ENCODE measurements at places on chromosomes 5 and 9. TPM values are rescaled to one million over a fixed set of nuclear protein-coding genes. Genes with fewer than 3 reads are reported as not detected.

LMX1B gene
- not detected for total RNA-seq

BASP1 gene
- not detected for total RNA-seq

DNA sequence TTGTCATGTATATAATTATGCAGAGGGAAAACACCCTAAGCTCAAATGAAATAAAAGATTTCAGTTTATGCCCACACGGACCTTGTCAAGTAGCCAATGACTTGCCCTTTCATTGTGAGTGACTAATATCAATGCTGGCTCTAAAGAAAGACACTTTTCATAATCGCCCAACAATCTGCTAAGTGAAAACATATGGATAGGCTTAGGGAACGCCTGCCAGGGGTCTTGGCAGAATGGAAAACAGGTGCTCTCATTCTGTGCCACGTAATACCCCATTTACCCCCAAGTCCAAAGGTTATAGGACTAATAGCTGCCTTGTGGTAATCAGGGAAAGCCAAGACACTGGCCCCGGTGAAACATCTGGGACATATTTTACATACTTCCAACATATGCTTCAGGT, 157.7 kb downstream of the SLF1 start:
- no peaks in the 10 kb centered on the region for H3K27me3 ChIP-seq
- no peaks in the 10 kb centered on the region for H3K4me1 ChIP-seq
- no peak overlapping the region for H3K27ac ChIP-seq
- H3K36me3 ChIP-seq, result no peaks in the 10 kb centered on the region
- no peak for DNase-seq

DNA sequence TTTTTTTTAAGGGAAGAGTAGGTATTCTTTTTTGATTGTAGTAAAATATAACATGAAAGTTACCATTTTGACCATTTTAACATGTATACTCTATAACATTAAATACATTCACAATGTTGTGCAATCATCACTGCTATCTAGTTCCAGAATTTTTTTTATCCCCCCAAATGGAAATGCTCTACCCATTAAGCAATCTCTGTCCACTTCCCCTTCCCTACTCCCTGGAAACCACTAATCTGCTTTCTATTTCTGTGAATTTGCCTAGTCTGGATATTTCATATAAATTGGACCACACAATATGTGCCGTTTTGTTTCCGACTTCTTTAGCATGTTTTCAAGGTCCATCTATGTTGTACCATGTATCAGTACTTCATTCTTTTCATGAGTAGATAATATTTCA, 429.5 kb downstream of the TLE1 start:
- DNase-seq, result no peak
- no peak overlapping the region for H3K27ac ChIP-seq
- H3K4me1 ChIP-seq, result no peaks in the 10 kb centered on the region
- H3K4me3 ChIP-seq, result no peak overlapping the region

DNA sequence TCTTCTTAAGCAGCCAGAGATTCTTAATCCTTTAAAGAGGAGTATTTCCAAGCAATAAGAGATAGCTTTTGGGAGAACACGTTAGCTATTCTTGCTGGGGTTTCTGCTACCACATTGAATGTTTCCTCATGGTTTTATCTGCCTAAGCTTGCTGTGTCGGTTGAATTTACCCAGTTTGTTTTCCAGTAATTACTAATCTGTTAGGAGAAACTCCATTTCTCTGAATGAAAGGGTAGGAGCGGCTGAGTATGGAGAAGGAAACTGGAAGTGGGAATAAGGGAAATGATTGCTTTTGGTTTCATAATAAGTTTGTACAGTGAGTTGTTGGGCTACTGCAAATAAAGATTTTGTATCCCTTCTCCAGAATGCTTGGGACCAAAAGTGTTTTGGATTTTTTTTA, 1.2 kb downstream of the JAK2 start:
- no peaks in the 10 kb centered on the region for H3K27me3 ChIP-seq
- H3K4me3 ChIP-seq, result peak overlapping the region; percentile 96
- H3K36me3 ChIP-seq, result peaks cover 24% of the 10 kb centered on the region
- H3K27ac ChIP-seq, result peak overlapping the region; percentile 95
- no peak for DNase-seq

- no peak for DNase-seq
- H3K36me3 ChIP-seq, result no peaks in the 10 kb centered on the region
- no peak overlapping the region for H3K27ac ChIP-seq
- H3K27me3 ChIP-seq, result no peaks in the 10 kb centered on the region
These were observed 125.8 kb upstream of the CNTLN start for GRCh38 chr9:17009071-17009470.

DNA sequence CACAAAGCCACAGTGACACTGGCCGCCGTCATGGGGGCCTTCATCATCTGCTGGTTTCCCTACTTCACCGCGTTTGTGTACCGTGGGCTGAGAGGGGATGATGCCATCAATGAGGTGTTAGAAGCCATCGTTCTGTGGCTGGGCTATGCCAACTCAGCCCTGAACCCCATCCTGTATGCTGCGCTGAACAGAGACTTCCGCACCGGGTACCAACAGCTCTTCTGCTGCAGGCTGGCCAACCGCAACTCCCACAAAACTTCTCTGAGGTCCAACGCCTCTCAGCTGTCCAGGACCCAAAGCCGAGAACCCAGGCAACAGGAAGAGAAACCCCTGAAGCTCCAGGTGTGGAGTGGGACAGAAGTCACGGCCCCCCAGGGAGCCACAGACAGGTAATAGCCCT, 26.1 kb downstream of the HRH2 start:
- DNase-seq, result no peak
- peaks cover 74% of the 10 kb centered on the region for H3K27me3 ChIP-seq
- H3K27ac ChIP-seq, result no peak overlapping the region
- no peaks in the 10 kb centered on the region for H3K4me1 ChIP-seq
- no peaks in the 10 kb centered on the region for H3K36me3 ChIP-seq
- H3K4me3 ChIP-seq, result no peak overlapping the region

DNA sequence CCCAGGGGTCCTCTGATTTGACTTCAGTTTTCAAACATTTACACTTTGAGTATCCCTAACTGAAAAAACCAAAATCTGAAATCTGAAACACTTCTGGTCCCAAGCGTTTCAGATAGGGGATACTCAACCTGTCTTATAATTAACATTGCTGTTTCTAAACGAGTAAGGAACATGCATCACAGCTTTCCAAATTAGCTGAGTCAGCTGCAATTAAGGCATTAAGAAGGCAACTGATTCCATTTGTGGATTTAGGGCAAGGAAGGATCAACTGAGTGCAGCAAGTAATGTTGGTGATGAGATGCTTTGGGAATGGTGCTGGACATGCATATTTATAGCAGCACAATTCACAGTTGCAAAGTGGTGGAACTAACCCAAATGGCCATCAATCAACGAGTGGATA, 168.6 kb downstream of the ACER2 start:
- no peak overlapping the region for H3K4me3 ChIP-seq
- no peaks in the 10 kb centered on the region for H3K36me3 ChIP-seq
- peaks cover 70% of the 10 kb centered on the region for H3K27me3 ChIP-seq
- no peak for DNase-seq
- H3K4me1 ChIP-seq, result no peaks in the 10 kb centered on the region
- no peak overlapping the region for H3K27ac ChIP-seq

- DNase-seq, result no peak
- H3K27me3 ChIP-seq, result no peaks in the 10 kb centered on the region
- no peaks in the 10 kb centered on the region for H3K4me1 ChIP-seq
- H3K27ac ChIP-seq, result no peak overlapping the region
These were observed 885 bp downstream of the MPDZ start for GRCh38 chr9:13278368-13279246.

- peaks cover 5% of the 10 kb centered on the region for H3K27me3 ChIP-seq
- no peak overlapping the region for H3K27ac ChIP-seq
- DNase-seq, result no peak
- H3K4me3 ChIP-seq, result no peak overlapping the region
- H3K4me1 ChIP-seq, result no peaks in the 10 kb centered on the region
These were observed 12.8 kb downstream of the PAEP start for GRCh38 chr9:135574331-135574730.

GRCh38 chr9:136029556-136029955, 65.5 kb downstream of the NACC2 start:
- no peak overlapping the region for H3K27ac ChIP-seq
- peaks cover 6% of the 10 kb centered on the region for H3K36me3 ChIP-seq
- H3K4me3 ChIP-seq, result no peak overlapping the region

Measured in Calu3 (cell line).